Spleen (tissue), 13 donors: ENCODE measurements at places on chromosomes 5 and 9. TPM values are rescaled to one million over a fixed set of nuclear protein-coding genes. Genes with fewer than 3 reads are reported as not detected.

- no peak overlapping the region for H3K4me3 ChIP-seq
- H3K36me3 ChIP-seq = no peaks in the 10 kb centered on the region
- no peaks in the 10 kb centered on the region for H3K4me1 ChIP-seq
These were observed 504.8 kb downstream of the DIRAS2 start for GRCh38 chr9:90137801-90138200.

DNA sequence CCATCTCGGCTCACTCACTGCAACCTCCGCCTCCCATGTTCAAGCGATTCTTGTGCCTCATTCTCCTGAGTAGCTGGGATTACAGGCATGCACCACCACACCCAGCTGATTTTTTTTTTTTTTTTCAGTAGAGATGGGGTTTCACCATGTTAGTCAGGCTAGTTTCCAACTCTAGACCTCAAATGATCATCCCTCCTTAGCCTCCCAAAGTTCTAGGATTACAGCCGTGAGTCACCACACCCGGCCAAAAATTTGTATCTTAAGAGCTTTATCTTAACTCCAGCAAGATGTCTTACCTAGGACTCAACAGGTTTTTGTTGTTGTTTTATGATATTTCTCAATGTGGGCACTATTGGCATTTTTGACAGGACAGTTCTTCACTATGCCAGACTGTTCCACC lies 27.9 kb downstream of the LYRM7 start:
- H3K27me3 ChIP-seq = no peaks in the 10 kb centered on the region
- no peak for DNase-seq
- H3K27ac ChIP-seq = no peak overlapping the region
- H3K36me3 ChIP-seq = peaks cover 16% of the 10 kb centered on the region
- H3K4me3 ChIP-seq = no peak overlapping the region

GRCh38 chr5:180135128-180135955 lies 63.8 kb upstream of the RNF130 start:
- no peaks in the 10 kb centered on the region for H3K27me3 ChIP-seq
- no peak overlapping the region for H3K4me3 ChIP-seq
- H3K36me3 ChIP-seq = no peaks in the 10 kb centered on the region

- H3K4me1 ChIP-seq = peaks cover under 1% of the 10 kb centered on the region
- DNase-seq = peak; percentile 56
- H3K36me3 ChIP-seq = no peaks in the 10 kb centered on the region
- H3K27ac ChIP-seq = no peak overlapping the region
These were observed 5.5 kb upstream of the SMIM32 start for GRCh38 chr5:136198453-136198852.

The F2RL1 gene
- 7.3 TPM for total RNA-seq

- no peaks in the 10 kb centered on the region for H3K4me1 ChIP-seq
- H3K4me3 ChIP-seq = no peak overlapping the region
- DNase-seq = no peak
- no peaks in the 10 kb centered on the region for H3K36me3 ChIP-seq
- no peaks in the 10 kb centered on the region for H3K27me3 ChIP-seq
- H3K27ac ChIP-seq = no peak overlapping the region
These were observed 91.8 kb upstream of the TXNDC8 start for GRCh38 chr9:110429453-110429852.

- no peak for DNase-seq
- H3K4me1 ChIP-seq = peaks cover 43% of the 10 kb centered on the region
- H3K27ac ChIP-seq = peak overlapping the region; percentile 1
- H3K27me3 ChIP-seq = no peaks in the 10 kb centered on the region
- no peak overlapping the region for H3K4me3 ChIP-seq
- H3K36me3 ChIP-seq = no peaks in the 10 kb centered on the region
These were observed 115.0 kb upstream of the EPB41L4A start for GRCh38 chr5:112534067-112534583.

DNA sequence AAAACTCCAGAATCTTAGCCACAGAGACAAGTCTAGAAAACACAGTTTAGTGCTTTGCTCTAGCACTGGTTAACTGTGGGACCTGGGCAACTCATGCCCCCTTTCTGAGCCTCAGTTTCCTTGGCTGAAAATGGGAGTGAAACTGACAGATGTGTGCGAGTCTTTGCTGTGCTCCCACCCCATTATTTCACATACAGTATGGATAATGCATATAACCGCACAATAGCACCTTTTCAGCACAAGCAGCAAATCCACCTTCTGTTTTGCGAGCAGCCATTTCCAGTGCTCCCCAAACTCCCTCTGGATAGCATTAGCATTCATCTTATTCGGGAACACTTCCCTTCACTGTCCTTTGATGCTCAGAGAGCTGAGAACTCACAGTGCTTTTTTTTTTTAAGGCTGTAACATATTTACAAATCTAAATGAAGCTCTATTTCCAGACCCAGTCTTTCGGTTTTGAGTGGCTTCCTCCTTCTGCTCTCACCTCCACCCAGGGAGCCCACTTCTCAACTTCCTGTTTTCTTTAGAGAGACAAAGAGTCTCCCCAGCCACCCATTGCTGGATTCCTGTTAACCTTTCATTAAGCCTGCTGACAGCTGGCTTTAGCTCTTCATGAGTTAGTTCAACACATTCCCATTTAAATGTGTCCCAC lies 49.2 kb downstream of the TIMD4 start:
- peaks cover 7% of the 10 kb centered on the region for H3K4me1 ChIP-seq
- H3K36me3 ChIP-seq = no peaks in the 10 kb centered on the region
- no peak for DNase-seq

- no peak overlapping the region for H3K4me3 ChIP-seq
- H3K27me3 ChIP-seq = no peaks in the 10 kb centered on the region
- H3K4me1 ChIP-seq = no peaks in the 10 kb centered on the region
- no peaks in the 10 kb centered on the region for H3K36me3 ChIP-seq
These were observed 342.8 kb downstream of the EBF1 start for GRCh38 chr5:158756871-158757270.

The URM1 gene
- total RNA-seq = 58.1 TPM

DNA sequence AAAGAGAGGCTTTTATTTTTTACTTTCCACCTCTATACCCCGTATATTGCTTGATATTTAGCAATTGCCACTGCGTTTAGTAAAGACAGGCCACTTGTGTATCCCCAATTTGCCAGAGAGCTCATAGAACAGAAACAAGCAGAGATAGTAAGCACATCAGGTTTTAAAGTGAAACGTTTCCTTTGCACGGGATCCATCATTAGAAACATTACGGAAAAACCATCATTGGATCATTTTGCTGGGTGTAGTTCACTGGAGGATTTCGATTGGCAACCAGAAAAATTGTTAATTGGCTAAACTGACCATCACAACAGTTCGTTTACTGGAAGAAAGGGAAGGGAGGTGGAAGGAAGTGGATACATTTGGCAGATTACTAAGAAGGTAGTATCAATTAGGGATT lies 149.4 kb upstream of the STK32A start:
- no peaks in the 10 kb centered on the region for H3K36me3 ChIP-seq
- H3K27me3 ChIP-seq = no peaks in the 10 kb centered on the region
- no peak for DNase-seq

The OMD gene
- total RNA-seq = 0.85 TPM

DNA sequence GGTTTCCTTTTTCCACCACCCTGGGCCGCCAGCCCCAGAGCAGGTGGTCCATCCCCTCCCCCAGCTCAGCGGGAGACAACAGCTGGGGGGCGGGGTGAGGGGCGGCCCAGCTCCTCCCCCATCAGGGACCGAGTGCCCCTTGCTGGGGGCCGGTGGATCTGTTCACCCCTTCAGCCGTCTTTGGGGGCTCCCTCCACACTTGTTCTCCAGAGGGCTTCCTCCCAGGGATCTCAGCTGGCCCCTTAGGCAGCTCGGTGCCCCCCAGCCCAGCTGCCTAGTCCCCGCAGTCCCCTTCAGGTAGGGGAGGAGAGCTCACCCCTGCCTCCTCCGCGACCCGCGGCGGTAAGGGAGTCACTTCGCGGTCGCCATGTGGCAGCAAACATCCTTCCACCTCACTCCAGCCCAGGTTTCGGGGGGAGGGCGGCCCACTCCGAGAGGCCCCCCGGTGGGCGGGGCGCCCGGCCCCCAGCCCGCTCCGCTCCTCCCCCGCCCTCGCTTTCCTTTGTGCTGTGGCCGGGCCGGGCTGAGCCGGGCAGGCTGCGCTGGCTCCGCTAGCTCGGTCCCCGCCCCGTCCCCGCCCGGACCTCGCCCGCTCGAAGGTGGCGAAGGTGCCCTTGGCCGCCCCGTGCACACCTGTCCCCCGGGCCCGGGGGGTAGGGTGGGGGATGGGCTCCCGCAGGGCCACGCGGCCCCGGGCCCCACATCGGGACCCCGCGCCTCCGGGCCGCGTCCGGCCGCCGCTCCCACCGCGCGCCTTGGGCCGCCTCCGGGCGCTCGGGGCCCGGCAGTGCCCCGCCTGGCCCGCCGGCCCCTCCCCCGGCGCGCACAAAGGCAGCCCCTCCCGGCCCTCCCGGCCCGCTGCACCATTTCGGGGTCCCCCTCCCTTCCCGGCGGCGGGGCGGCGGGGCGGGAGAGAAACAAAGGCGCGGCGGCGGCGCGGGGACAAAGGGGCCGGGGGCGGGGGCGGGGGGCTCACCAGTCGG lies 683 bp downstream of the DBN1 start:
- peak overlapping the region; percentile 78 for H3K27ac ChIP-seq
- peak overlapping the region; percentile 59 for H3K4me3 ChIP-seq
- H3K4me1 ChIP-seq = peaks cover 63% of the 10 kb centered on the region
- H3K36me3 ChIP-seq = no peaks in the 10 kb centered on the region

GRCh38 chr9:437574-438001 lies 222.9 kb downstream of the DOCK8 start:
- DNase-seq = no peak
- H3K4me1 ChIP-seq = no peaks in the 10 kb centered on the region
- H3K27me3 ChIP-seq = no peaks in the 10 kb centered on the region
- no peak overlapping the region for H3K27ac ChIP-seq

GRCh38 chr5:111737716-111738115 lies 19.3 kb downstream of the NREP start:
- H3K4me3 ChIP-seq = no peak overlapping the region
- DNase-seq = no peak
- H3K4me1 ChIP-seq = peaks cover 9% of the 10 kb centered on the region
- H3K36me3 ChIP-seq = no peaks in the 10 kb centered on the region

- H3K27me3 ChIP-seq = peaks cover 20% of the 10 kb centered on the region
- no peaks in the 10 kb centered on the region for H3K36me3 ChIP-seq
- no peak overlapping the region for H3K27ac ChIP-seq
These were observed 53.2 kb downstream of the C5orf22 start for GRCh38 chr5:31585166-31585894.

The SLC6A3 gene
- not detected for total RNA-seq

DNA sequence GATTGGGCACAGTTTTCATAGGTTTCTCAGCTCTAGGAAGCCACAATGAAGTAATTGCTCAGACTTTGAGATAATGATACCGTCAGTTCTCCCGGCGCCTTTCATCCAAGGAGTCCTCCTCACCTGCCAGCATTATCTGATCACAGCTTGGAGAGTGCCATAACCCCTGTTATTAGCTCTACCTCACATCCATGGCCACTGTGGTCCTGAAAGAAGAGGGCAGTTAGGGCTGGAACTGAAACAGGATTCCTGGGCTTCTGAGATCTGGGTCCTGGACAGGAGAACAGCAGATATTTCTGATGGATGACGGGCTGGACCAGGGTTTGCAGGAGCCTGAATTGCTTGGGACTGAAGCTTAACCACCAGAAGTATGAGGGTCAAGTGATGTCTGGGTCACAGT lies 13.5 kb downstream of the RGS3 start:
- H3K4me3 ChIP-seq = no peak overlapping the region
- H3K27me3 ChIP-seq = no peaks in the 10 kb centered on the region
- H3K4me1 ChIP-seq = peaks cover 8% of the 10 kb centered on the region
- H3K27ac ChIP-seq = no peak overlapping the region
- DNase-seq = no peak

The PCDHGA8 gene
- total RNA-seq = 2.6 TPM

DNA sequence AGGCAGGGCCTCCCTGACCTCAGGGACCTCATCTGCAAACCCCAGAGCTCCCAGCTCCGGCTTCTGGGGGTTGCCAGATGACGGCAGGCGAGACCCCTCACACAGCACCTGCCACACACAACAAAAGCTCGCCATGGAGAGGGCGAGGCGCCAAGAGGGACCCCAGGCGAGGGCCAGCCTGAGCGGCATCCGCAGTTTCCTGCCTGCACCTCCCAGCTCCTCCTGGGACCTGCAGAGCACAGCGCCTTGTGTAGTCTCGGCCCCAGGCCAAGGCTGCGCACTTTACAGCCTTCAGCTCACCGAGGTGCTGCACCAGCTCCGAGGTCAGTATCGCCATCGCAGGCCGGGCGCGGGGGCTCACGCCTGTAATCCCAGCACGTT lies 82.4 kb upstream of the ADAMTS2 start:
- H3K27ac ChIP-seq = no peak overlapping the region
- H3K27me3 ChIP-seq = no peaks in the 10 kb centered on the region
- no peaks in the 10 kb centered on the region for H3K4me1 ChIP-seq
- H3K36me3 ChIP-seq = no peaks in the 10 kb centered on the region

GRCh38 chr5:67474597-67475238 lies 278.1 kb upstream of the CD180 start:
- no peaks in the 10 kb centered on the region for H3K4me1 ChIP-seq
- H3K27me3 ChIP-seq = no peaks in the 10 kb centered on the region
- H3K4me3 ChIP-seq = no peak overlapping the region
- H3K27ac ChIP-seq = peak overlapping the region; percentile 15
- no peaks in the 10 kb centered on the region for H3K36me3 ChIP-seq
- no peak for DNase-seq

The FOXD4 gene
- 0.52 TPM for total RNA-seq

The TAL2 gene
- not detected for total RNA-seq

DNA sequence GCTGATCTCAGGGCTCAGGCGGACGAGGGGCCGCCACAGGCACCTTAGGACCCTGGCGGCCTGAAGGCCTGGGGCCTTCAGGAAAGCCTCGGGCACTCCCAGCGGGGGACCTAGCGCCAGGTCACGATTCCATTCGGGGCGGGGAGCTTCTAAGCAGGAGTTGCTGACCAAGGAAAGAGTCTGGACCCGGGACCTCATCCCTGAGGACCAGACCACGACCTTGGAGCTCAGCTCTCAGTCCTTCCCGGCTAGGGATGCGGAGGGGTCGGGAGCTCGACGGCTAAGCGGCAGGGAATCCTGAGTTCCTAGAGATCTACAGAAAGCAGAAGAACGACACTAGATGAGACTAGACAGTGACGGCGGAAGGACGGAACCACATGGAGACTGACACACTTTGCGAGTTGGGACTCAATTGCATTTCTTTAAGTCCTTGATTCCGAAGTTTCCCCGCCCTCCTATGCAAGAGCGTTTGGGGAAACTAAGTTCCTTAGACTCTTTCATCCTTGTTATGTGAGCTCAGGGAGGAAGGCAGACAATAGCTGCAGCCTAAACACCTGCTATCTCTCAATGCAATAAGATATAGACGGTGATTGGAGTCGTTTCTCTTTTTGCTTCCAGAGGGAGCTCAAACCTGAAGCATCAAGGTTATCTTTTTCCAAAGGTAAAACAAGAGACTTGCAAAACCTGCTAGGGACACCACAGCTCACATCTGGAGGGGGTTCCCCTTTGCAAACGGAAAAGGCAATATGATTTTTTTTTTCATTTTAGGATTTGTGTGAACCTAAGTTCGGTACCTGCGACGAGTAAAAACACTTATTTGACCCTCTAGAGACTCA lies 9.7 kb downstream of the NR2F1-AS1 start:
- H3K4me1 ChIP-seq = peaks cover 29% of the 10 kb centered on the region
- H3K27ac ChIP-seq = no peak overlapping the region
- no peaks in the 10 kb centered on the region for H3K36me3 ChIP-seq
